NCI-H1417 (cell line): ENCODE measurements at places on chromosomes 13 and 19.

DNA sequence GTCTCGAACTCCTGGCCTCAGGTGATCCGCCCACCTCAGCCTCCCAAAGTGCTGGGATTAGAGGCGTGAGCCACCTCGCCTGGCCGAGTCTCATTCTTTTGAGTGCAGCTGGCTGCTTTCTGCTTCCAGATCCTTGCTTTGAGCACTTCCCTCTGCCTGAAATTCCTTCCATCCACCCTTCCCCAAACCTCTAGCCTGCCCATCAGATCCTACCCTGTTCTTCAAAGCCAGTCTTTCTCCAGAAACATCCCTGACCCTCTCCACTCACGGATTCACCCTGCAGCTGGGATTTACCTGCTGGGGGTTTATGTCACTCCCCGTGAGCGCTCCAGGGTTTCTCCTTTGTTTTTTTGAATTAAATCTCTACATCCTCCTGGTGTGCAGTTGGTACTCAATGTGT is 13.1 kb upstream of the NPAS1 start:
- no peak for DNase-seq

DNA sequence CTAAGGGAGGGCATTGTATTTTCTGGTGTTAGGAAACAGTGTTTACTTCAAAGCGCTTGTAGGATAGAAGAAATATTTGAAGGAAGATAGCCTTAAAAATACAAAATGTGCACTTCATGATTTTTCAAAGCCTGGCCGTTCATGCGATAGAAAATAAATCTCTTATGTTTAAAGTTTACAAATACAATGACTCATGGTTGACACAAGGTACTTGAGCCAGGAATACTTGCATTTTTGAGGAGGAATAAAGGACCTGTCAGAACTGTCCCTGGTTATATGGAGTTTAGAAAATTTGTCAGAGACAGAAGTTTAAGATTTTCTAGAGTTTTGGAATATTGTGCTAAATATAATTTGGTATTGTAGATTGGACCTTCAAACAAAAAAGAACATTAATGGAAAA is 1223.2 kb upstream of the SLC10A2 start:
- no peak for DNase-seq

DNA sequence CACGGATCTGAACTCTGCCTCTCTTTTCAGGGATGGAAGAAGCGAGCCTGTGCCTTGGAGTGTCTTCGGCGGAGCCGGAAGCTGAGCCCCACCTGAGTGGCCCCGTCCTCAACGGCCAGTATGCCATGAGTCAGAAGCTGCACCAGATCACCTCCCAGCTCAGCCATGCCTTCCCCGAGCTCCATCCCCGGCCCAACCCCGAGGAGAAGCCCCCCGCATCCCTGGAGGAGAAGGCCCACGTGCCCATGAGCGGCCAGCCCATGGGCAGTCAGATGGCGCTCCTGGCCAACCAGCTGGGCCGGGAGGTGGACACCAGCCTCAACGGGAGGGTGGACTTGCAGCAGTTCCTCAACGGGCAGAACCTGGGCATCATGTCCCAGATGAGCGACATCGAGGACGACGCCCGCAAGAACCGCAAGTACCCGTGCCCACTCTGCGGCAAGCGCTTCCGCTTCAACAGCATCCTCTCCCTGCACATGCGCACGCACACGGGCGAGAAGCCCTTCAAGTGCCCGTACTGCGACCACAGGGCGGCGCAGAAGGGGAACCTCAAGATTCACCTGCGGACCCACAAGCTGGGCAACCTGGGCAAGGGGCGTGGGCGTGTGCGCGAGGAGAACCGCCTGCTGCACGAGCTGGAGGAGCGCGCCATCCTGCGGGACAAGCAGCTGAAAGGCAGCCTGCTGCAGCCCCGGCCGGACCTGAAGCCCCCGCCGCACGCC is 71.5 kb downstream of the ZNF536 start:
- no peak for DNase-seq

- DNase-seq = no peak
Observed at GRCh38 chr19:57473646-57474045, 3.7 kb downstream of the ZNF772 start.

DNA sequence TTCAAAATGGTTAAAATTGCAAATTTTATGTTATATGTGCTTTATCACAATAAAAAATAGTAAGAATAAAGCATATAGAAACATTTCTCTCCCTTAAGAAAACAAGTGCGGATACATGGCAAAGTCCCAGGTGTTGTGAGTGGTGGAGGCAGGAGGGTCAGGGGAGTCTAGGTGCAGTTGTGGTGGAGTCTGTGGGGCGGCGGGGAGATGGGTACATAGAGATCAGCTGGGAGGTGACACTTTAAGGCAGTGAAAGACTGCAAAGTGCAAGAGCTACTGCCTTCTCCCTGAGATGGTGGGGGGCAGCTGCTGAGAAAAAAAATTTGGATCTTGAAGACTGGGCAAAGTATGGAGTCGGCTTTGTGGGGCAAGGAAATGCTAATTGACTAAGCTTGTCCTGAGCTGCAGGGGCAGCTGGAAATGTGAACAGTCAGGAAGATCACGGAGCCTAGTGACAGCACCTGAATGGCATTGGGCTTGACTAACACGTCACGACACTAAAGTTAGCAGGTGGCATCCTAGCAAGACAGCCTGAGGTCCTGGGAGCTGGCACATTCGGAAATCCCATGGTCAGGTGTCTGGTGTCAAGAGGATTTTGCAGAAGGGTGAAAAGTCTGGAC is 72.9 kb upstream of the IRS2 start:
- DNase-seq = no peak

DNA sequence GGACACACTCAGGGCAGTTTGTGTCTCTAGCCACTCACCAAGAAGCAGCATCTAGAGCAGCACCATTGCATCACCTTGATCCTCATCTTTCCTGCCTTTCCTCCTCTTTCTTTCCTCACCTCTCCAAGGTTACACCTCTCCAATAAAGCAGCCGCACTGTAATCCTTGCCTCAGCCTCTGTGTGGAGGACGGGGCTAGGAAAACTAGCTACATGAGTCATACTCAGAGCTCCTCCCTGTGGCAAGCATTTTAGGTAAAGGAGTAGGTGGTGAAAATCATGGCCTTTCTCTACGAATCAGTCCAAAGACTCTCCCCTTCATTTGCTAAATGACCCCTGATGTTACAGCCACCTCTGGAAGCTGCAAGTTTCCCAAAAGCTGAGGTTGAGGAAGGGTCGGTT is 108.9 kb downstream of the DNAJC15 start:
- no peak for DNase-seq

GRCh38 chr19:17685451-17686022 is 2.6 kb downstream of the UNC13A start:
- DNase-seq = no peak
